ENCODE measurements at places on chromosomes 11 and 22.

GRCh38 chr11:24298146-24298545 lies 198.7 kb upstream of the LUZP2 start:
- no peak for DNase-seq

- DNase-seq: no peak
Observed at GRCh38 chr11:113113801-113114704, 152.8 kb downstream of the NCAM1 start.

DNA sequence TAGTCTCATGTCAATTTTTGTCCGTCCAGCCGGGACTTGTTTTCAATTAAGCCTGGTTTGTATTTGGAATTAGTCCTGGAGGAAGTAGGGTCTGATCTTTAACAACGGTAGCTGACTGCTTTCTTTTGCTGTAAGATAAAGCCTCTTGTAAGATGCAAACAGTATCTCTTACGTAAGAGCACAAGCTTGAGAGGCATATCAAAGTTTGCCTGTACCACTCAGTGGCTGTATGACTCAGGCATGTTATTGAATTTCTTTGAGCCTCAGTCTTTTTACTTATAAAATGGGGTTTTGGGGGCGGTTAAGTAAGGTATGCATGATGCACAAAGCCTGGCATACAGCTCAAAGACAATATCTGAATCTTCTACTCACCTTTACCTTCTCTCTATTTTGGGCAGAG lies 198.4 kb upstream of the NARS2 start:
- no peak for DNase-seq

DNA sequence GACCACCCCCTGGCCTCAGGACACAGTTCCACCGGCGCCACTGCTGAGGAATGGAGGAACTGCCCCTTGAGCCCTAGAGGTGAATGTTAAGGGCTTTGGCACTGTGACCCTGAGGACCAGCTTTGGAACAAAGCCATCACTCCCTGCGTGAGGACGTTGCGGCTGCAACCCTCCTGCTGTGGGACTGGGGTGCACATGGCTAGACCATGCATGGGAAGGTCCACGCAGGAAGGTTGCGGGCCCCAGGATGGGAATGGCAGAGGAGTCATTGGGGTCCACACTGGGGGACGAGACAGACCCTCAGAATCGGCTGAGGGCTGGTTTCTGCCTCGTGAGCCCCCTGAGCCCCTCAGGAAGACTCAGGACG lies 6.4 kb upstream of the ADORA2A start:
- DNase-seq: no peak

DNA sequence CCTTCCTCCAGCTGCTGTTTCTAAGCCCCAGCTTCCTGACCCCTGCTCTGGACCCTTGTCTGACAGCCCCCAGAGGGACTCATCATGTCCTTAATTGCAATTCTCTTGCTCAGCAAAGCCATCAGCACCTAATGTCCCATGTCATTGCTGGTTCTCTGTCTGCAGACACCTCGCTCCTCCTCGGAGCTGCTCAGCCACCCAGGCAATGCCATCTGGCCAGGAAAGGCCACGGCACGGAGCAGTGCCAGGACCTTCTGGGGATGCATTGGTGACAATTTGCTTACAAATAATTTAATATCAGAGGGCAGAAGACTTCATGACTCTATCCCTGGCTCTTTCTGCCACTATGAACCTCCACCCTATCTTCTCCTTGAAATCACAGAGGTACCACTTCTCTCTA lies 107.0 kb upstream of the THY1 start:
- no peak for DNase-seq

GRCh38 chr11:126166413-126166812 lies 45.0 kb downstream of the RPUSD4 start:
- DNase-seq: no peak

- DNase-seq: no peak
Observed at GRCh38 chr11:117010808-117011540, 87.3 kb downstream of the SIK3 start.

DNA sequence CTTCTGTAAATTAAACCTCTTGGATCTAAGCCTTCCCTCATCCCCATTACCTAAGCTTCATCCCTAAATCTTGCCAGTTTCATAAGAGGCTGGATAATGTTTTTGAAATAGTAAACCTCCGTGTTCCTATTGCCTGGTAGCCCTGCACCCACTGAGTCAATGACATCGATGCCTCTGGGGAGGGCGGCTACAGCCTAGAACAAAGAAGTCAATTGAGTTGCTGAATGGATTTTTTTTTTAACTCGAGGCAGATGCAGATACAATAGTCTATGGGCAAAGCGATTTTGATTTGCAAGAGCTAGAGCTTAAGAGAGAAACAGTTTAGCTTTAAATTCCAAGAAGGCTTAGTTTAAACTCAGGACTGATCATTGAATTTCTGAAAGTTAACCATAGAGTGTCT lies 121.3 kb downstream of the NECTIN1 start:
- no peak for DNase-seq

- no peak for DNase-seq
Observed at GRCh38 chr22:31680861-31681341, 18.9 kb upstream of the PISD start.

DNA sequence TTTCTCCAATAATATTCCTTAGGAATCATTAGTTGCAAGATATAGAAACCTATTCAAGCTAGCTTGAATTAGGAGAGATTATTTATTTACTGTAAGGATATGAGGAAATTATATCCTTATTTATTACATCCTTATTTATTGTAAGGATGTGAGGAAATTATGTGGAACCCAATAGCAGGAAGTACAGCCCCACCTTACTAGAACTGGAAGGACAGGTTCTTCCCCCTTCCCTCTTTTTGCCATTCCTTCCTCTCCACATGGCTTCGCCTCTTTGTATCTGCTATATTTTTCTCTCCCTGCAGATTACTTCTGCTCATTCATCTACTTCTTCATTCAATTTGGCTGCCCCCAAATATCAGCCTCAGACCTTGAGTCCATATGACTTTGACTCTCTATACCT lies 49.5 kb upstream of the B3GNT6 start:
- DNase-seq: no peak

GRCh38 chr22:20095521-20095920 lies 15.5 kb downstream of the DGCR8 start:
- no peak for DNase-seq

DNA sequence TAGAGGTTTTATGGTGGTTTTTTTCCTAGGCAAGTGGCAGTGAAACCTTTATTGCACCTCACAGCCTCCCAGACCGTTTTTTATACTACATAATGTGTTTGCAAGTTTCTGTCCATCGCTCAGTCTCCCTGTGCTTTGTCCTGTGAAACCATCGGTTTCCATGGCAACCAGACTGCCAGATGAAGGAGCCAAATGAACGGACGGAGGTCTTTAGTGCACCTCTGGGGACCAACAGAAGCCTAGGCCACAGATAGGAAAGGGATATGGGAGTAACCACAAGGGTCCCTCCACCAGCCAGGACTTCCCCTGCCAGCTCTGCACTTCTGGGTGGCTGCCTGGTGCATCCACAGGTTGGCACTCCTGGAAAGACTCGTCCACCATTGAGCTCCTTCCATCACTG lies 165.0 kb downstream of the CHST1 start:
- no peak for DNase-seq

- DNase-seq: no peak
Observed at GRCh38 chr11:72078477-72078876, 1.9 kb downstream of the NUMA1 start.

GRCh38 chr11:4695442-4695841 lies 2.2 kb downstream of the OR51E2 start:
- DNase-seq: no peak

DNA sequence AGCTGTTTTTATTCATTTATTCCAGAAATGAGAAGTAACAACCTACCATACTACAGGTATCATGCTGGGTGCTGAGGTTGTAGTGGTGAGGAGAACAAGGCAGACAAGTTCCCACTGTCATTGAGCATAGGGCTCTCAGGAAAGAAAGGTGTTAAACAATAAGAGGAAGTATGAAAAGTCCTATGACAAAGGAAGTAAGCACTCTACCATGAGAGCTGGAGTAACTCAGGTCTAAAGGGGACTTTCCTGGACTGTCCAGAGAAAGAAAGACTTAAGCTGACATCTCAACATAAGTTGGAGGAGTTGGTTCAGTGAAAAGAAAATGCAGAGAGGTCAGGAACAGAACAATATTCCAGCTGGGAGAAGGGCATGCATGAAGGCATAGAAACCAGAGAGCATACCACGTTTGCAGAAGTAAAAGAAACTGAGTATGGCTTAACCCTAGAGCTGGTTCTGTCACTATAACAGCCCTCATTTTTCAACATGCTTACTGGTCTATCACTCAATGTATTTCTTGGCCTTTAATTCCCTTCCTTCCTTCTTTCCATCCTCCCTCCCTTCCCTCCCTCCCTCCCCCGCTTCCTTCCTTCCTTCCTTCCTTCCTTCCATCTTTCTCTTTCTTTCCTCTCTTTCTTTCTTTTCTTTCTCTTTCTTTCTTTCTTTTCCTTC lies 137.8 kb upstream of the BDNF start:
- DNase-seq: no peak

DNA sequence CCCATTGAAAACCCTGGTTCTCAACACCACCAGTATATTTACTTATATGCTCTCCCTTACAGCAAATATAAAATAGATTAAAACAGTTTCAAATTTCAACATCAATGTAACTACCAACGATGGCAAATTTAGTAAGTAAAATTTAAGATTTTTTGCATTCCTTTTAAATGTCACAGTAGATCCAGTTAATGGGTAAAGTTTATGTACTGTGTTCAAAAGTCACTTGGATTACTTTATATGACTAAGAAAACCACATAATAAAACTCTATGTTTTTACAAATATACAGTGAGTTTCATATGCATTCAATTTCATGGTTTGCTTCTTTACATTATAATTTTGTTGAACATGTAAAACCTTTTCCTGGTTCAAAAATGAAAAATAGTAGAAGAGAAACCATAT lies 364.6 kb downstream of the AASDHPPT start:
- DNase-seq: no peak

GRCh38 chr11:128520888-128521681 lies 66.3 kb downstream of the ETS1 start:
- no peak for DNase-seq

DNA sequence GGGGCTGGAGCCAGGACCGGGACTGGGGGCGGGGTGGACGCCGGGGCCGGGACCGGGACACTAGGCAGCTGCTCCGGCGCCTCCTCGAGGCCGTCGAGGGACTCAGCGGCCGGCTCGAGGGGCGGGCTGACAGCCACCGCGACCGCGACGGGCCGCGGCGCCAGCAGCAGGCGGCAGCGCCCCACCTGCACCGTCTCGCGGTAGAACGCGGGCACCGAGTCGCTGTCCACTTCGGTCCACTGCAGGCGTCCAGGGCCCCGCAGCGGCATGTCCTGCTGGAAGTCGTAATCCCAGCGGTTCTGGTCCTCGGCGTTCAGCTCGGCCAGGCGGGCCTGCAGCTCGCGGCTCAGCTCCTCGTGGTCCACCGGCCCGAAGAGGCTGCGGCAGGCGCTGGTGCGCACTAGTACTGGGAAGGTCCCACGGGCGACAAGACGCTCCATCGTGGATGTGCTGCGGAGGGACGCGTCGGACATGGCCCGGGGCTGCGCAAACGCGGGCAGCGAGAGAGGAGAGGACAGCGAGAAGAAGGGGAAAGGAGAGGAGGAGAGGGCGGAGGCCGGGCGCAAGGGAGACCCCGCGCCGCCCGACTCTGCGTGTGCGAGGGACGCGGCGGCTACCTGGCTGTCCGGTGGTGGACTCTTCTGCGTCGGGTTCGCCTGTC lies 428 bp downstream of the CDKN1C start:
- DNase-seq: no peak

DNA sequence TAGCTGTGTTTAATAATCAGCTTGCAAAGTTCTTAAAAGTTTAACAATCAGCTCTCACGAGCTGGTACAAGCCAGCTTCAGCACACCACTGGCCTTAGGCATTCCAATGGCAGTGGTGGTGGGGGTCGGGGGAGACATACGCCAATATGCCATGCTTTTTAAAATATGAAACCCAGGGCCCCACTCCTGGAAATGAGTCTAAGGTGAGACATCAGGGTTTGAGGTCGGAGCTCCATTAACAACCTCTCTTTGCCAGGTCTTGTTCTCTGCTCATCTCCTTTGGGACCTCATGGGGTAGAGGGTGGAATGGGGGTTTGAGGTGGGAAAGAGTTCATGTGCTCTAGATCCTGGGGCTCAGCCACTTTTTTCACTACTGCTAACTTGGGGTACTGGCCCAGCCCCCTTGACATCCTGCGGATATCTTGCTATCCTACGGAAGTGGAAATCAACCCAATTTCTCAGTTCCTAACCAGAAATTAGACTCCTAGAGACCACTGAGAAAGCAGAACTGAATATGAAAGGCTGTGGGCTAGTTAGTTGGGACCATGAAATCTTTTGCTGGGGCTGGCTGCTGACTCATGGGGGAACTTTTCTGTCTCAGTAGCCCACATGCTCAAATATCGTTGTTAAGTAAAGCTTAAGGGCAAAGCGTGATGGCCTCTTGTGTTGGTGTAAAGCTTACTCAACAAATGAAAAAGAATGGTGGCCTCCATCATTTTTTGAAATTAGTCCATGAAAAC lies 90.1 kb downstream of the PDHX start:
- DNase-seq: no peak

- no peak for DNase-seq
Observed at GRCh38 chr11:3808861-3809623, 682 bp downstream of the PGAP2 start.
